ENCODE measurements at places on chromosomes 12 and 14. TPM values are rescaled to one million over a fixed set of nuclear protein-coding genes. Genes with fewer than 3 reads are reported as not detected.

DNA sequence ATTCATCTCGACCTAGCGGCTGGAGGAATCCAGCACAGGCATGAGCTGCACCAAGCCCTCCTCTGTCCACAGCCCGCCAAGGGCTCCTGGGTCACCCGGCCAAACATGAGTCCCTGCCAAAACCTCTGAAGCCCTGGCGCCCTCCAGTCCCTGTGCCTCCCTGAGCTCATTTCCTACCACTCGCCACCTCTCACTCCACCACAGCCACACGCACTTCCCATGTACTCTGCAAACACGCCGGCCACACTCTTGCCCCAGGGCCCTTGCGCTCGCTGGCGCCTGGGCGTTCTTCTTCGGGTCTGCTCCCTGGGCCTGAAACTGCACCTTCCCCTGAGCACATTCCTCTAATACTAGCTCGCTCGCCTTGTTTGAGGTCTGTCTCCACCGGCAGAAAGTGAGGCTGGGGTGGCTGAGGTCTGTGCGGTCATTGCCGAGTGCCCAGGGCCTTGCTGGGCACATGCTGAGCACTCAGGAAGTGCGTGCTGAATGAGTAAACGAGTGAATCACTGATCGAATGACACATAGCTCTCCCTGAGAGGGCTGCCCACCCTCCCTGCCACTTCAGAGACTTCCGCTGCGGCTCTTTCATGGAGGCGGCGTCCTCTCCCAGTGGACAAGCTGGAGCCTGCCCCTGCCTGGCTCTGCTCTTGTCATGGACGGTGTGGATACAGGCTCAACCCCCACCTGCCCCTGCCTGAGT, 33.7 kb upstream of the DLK1 start:
- DNase-seq, result no peak

DNA sequence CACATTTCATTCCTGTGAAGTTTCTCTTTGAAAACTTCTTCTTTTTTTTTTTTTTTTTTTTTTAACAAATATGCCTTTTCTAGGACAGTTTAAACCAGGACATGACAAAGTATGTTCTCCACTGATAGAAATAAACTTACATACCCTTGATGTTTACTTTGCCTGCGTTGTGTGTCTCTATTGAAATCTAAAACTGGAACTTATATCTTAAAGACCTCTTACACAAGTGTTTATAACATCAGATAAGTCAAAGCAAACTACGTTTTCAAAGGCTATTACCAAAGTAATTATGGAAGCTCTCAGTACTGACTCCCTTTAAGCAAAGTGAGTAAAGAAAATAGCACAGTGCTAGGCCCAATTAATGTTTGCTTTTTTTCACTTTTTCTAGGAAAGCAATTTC, 30.6 kb upstream of the ISM2 start:
- DNase-seq, result no peak

- DNase-seq, result no peak
Observed at GRCh38 chr12:72273851-72274351, 1.7 kb downstream of the TRHDE start.

GRCh38 chr12:107335802-107336570, 242.6 kb upstream of the CRY1 start:
- DNase-seq, result no peak

- DNase-seq, result no peak
Observed at GRCh38 chr14:104881369-104881979, 16.4 kb downstream of the CEP170B start.

DNA sequence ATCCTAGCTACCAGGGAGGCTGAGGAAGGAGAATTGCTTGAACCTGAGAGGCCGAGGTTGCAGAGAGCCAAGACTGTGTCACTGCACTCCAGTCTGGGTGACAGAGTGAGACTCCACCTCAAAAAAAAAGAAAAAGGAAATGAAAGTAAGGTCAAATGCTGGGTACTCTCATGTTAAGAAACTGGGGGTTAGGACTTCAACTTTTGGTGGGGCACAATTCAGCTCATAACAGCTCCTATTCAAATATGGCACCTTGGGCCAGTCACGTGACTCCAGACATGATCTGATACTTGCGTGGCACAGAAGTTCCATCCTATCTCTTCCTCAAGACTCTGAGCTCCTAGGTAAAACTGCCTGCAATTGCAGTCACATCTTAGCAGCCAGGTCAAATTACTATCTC, 142.7 kb downstream of the EGLN3 start:
- DNase-seq, result no peak

DNA sequence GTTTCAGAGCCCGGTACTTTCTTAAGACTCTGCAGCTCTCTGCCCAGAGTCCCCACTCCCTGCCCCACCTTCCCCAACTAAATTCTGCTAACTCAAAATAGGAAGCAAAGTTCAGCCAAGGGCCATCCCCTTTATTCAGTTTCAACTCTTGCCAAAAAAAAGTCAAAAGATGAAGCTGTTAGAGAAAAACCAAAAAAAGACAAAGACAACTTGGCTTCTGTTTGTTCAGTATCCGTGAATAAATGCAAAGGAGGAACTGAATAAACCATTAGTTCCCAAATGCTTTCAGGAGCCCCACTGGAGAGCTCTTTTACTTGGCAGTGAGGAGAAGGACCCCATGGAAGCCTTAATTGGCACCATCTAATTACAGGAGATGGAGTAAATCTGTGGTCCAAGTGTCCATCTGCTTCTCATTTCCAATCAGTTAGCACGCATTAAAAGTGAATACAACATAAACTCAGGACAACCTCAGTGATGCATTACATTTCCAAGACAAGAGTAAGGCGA, 155.4 kb upstream of the GZMB start:
- no peak for DNase-seq

DNA sequence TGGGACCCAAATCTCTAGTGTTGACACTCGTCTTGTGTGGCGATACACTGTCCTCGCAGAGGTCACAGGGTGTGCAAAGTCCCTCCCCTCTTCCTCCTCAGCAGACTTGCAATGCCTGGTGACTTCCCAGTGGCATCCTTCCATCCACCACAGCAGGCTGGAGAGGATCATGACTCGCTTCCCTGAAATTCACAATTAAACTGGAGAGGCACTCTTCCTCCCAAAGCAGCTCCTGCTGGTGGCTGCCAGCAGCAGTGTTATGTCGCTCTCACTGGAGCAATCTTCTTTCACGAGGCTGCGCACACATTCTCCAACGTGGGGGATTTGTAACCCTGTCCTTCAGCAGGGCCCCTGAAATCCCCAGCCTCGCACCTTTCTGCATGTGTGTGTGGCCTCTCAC, 145.2 kb upstream of the TMCC3 start:
- no peak for DNase-seq

DNA sequence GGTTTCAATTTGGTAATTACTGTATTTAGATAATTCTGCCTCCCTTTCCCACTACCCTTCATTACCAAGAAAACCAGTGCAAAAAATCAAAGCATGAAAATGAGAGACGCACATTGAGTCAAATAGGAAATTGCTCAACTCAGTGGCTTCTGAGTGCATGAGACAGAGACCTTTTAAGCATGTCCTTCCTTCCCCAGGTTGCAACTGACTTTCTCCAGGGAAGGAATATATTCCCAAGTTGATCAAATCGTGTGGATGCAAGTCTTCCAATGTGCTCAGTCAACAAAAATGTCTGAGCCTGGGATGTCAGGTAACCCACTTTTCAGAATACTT, 12.9 kb downstream of the BMP4 start:
- no peak for DNase-seq

DNA sequence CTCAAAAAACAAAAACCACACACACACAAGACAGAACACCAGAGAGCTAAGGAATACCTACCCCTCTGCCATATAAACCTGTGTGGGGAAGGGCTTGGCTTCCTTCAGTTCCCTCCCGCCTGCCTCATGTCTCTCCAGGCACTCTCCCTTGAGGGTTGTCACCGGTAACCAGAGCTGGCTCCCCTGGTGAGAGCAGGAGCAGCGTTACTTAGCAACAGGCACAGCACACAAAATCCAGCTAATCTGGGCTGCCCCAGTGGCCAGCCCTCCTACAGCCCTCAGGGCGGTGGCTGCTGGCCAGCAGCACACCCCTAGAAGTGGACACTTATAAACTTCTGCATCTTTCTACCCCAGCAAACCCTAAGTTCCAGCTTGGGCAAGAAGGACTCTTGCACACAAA, 21.6 kb upstream of the NR4A1 start:
- DNase-seq, result no peak

DNA sequence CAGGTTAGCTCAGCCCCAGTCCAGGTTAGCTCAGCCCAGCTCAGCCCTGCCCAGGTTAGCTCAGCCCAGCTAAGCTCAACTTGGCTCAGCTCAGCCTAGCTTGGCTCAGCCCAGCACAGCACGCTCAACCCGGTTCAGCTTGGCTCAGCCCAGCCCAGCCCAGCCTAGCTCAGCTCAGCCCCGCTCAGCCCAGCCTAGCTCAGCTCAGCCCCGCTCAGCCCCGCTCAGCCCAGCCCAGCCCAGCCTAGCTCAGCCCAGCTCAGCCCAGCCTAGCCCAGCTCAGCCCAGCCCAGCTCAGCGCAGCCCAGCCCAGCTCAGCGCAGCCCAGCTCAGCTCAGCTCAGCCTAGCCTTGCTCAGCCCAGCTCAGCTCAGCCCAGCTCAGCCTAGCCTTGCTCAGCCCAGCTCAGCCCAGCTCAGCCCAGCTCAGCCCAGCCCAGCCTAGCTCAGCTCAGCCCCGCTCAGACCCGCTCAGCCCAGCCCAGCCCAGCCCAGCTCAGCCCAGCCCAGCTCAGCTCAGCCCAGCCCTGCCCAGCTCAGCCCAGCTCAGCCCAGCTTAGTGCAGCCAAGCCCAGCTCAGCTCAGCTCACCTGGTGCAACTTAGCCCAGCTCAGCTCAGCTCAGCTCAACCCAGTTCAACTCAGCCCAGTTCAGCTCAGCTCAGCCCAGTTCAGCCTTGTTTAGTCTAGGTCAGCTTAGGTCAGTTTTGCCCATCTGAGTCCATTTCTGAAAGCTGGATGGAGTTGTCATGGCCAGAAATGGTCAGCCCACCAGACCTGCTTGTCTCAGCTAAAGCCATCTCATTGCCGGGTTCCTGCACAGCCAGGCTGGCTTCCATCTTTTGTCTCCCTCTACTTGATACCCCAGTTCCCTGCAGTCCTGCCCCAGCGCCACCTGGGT, 333.6 kb downstream of the TMEM121 start:
- DNase-seq, result peak; percentile 62

DNA sequence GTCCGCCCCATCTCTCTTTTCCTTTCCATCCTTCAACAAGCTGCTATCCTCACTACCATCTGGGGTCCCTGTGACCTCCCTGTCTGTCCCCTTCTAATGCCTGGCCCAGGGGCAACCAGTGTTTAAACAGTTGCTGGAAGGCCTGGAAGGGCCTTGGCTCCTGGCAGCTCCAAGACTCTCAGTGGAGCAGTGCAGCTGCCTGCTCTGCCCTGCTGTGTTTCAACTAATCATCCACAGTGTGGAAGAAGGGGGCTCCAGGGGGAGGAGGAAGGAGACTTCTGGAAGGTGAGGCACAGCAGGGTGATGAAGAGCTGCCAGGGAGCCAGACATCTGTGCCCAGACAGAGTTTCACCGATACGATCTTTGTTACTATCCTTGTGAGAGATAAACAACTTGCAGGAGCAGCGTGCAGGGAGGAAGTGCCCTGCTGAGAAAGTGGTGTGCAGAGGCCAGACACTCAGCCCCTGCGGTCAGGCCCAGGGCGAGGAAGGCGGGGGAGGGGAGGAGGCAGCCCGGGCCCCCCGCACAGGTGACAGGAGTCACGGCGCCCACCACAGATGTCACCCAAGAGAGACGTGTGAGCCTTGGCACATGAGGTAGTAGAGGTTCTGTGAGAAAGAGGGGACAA, 1061.8 kb downstream of the BCL11B start:
- DNase-seq, result peak; percentile 70

DNA sequence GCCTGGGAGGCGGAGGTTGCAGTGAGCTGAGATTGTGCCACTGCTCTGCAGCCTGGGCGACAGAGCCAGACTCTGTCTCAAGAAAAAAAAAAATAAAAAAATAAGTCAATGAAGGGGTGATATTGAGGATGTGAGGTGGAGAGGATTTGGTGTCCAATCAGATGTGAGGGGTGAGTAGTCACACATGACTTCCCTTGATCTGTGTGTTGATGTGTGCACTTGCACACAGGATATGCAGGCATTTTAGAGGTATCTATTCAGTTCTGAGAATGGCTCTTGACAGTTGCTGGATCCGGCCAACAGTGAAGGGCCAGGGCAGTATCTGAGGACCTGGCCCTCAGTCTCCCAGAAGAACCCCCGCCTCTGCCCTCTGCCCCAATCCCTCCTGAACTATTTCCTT, 7.8 kb upstream of the SP7 start:
- no peak for DNase-seq

GRCh38 chr12:6279256-6279628, 31.2 kb upstream of the PLEKHG6 start:
- no peak for DNase-seq

DNA sequence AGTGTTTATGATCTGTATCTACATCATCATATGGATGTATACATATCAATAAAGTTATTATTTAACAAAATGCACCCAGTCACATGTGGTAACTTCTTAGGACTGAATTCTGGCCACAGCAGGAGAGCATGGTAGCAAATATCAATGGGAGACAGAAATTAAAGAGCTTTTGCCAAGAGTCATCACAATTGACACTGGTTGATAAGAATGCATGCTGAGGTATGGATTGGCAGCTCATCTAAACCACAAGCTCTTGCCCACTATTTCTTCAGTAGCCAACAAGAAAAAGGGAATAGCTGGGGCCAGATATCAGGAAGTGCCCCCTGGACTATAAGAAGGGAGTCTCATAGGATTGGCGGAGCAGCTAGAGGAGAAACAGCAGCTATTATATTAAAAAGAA, 9.4 kb upstream of the PTGR2 start:
- DNase-seq, result no peak

DNA sequence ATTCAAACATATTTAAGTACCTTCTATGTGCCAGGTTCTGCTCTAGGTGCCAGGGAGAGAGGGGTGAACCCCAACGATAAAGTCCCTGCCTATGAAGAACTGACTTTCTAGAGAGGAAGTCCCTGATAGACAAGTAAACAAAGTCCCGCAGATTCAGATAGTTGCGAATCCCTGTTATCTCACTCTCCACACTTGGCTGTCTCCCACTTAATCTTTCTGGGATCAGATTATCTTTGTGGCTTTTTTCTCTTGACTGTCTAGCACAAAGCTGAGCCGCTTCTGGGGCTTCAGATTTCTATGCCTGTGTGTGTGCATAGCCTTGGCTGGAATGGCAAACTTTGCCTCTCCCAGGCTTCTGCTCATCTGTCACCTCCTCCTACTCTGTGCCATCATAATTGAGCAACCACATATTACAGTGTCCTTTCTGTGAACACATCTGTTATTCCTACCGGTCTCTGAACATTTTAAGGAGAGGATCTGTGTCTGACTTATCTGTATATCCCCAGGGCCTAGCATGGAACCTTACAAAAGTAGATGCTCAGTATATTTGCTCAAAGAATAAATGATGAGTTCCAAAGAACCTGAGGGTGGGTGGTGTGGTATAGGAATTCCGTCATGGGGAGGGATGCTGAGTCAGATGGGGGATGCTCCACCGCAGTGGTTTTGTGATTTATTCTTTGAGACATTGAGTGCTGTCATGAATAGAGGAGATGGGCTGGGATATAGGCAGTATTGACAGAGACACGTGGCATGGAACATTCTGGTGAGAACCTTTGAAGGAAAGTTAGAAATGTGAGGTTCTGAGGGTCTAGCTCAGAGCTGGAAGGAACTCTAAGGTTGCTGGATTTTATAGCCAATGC, 28.5 kb downstream of the RGS6 start:
- DNase-seq, result no peak

- DNase-seq, result no peak
Observed at GRCh38 chr12:132734206-132734605, 23.6 kb downstream of the PGAM5 start.

PTCSC3 gene
- total RNA-seq, result not detected

LYZ gene
- not detected for total RNA-seq

SCN8A gene
- total RNA-seq, result 0.64 TPM

IFI27L2 gene
- total RNA-seq, result 74.4 TPM

PRR4 gene
- total RNA-seq, result not detected

Data from activated CD4-positive, alpha-beta memory T cell treated with anti-CD3 and anti-CD28 coated beads for 36 hours (primary cell).